ENCODE measurements at places on chromosomes 6 and 20.

GRCh38 chr6:57162516-57162915 lies 9.6 kb upstream of the BAG2 start:
- no peak for DNase-seq

DNA sequence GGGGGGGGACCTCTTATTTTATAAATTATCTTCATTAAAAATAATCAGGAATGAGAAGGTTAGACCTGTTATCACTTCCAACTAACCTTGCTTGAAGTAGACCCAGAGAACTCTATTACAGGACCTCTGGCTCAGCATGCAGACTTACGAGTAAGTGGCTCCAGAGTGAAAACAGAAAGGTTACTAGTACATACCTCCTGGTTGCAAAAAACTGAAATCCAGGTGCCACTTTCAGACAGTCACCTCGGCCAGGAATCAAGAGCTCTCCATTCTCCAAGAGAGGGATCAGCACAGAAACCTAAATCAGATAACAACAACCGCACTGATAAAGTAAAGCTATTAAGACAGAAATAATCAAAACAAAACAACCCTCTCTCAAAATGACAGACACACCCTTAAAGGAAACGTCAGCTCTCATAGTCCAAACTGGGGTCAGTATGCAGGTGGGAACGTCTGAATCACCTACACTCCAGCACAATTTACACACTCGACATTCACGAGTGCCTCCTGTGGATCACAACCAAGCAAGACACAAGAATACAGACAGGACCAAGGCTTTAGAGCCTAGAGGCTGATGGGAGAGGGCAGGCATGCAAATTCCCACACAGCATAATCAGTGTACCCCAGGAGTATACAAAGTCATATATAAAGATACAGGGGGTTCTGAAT lies 31.8 kb downstream of the MDN1 start:
- no peak for DNase-seq

GRCh38 chr20:54716174-54716747 lies 240.9 kb downstream of the DOK5 start:
- no peak for DNase-seq

DNA sequence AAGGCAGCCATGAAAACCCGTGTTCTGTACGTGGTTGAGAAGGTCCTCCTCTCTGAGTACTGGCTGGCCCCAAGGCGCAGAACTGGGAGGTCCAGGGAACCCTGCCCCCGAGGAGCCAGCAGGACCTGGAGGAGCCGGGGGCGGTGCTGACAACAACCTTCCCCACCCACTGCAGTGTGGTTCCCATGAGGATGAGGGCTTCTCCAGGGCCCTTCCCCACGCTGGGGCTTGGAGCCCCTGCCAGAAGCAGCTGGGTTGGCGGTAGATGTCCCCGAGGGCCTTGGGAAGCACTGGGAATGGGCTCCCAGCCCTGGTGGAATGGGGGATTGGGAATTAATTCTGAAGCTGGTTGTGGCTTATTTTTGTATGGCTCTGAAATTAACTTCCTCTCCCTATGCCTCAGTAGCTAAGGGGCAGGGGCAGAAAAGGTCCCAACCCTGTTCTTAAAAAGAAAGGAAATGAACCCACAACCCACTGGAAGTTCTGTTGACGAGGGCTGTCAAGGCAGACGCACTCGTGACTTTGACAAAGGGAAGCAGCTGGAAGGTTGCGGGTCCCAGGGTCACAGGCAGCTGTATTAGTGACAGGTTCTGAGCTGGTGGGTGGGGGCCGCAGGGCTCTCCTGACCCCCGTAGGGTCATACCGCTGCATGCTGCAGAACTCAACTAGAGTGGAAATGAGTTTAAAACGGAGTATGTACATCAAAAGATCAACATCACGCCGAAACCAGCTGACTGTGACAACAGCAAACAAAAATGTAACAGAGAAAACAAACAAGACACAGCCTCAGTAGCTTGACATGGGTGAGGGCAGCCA lies 13.9 kb upstream of the HELZ2 start:
- no peak for DNase-seq

DNA sequence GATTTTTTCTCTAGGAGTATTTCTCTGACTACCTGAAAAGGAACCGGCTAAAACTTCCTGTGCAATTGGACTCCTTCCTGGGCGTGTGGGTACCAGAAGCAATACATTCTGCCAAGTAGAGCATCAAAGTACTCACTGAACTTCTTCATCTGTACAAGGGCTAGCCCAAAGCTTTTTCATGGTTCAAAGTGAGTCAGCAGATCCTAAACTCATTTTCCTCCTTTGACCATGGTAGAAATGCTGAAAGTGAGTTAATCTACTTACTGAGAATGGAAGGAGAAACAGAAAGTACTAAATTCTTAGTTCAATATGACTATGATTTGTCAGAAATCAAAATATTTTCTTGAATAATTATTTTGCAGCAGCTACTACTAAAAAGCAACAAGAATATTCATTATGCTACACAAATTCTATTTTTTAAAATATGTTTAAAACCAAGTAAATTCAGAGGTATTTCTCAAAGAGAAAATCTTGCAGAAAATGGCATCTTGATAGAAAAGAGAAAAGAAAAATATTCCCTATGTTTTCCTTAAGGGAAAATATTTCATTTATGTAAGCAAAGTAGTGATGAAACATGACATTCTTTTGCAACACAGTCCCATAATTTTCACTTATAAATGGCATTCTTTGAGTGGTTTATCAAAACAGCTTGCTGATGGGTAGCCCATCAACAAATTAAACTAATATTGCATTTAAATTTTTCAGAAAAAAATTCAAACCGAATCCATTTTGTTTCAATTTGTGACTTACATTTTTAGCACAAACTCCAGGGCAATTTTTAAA lies 3.7 kb upstream of the BEND6 start:
- no peak for DNase-seq

DNA sequence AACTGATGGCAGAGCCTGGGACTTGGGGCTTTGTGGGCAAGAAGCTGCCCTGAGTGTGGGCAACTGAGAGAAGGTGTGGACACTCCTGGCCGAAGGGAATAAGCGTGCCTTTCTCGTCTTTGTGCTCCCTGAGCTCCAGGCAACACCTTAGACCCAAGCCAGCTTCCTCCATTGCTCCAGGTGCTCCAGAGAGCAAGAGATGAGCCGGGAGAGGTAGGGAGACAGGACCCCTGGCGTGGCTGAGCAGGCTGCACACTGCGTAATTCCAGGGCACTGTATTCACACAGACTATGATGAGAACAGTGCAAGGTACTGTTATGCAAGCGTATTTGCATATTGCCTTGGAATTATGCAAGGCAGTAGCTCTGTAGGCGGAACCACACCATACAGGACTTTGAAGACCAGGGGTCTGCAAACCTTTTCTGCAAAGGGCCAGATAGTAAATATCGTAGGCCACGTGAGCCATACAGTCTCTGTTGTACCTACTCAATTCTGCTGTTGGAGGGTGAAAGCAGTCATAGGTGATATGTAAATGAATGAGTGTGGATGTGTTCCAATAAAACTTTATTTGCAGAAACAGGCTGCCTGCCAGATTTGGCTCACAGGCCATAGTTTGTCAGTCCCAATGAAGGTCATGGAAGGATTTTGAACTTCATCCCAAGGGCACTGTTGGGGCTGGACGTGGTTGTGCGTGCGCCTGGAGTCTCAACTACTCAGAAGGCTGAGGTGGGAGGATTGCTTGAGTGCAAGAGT lies 42.1 kb upstream of the FAM83D start:
- DNase-seq, result no peak

GRCh38 chr6:13918686-13919250 lies 6.0 kb upstream of the RNF182 start:
- DNase-seq, result no peak

DNA sequence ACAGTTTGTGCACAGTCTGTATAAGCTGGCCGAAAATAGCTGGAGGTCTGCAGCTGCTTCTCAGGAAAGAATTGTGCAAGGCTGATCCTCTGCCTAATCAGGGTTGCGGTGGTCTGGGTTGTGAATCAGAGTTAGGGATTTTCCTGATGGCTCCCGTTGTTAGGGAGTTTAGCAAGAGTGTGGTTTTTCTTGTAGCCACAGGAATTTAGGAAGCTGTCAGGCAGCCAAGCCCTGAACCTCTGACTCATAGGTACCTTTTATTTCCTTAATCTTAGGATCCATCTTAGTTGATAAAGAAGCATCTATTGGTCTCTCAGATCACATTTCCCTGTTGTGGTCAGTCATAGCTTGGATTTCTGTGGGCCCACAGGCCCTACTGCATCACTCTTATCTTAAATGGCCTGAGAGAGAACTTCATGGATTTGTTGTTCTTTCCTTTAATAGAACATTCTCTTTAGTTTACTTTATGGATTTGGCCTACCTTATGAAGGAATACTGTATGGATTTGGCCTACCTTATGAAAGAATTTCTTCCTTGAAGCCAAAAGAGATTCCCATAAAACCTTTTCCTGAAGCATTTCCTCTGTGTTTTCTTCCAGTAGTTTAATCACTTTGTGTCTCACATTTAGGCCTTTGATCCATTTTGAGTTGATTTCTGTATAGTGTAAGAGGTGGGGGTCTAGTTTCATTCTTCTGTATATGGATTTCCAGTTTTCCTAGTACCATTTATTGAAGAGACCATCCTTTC lies 10.3 kb downstream of the KIF25 start:
- DNase-seq, result no peak

GRCh38 chr6:63864671-63865318 lies 229.2 kb downstream of the PHF3 start:
- no peak for DNase-seq

DNA sequence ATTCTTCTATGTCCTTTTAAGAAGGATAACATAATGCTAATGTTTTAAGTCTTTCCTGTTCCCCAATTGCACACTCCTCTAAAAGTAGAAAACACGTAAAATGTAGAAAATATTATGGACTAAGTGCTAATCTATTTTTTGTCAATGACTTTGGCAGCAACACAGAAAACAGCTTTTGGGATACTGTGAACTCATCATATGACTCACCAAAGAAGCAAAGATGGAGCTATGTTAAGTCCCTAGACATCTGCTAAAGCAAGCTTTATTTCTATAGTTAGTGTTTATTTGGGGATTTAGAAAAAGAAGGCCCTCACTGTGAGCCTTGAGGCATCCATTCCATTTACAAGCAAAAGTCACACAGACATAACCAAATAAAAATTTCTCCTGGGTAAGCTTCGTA lies 23.0 kb downstream of the OPN5 start:
- no peak for DNase-seq

DNA sequence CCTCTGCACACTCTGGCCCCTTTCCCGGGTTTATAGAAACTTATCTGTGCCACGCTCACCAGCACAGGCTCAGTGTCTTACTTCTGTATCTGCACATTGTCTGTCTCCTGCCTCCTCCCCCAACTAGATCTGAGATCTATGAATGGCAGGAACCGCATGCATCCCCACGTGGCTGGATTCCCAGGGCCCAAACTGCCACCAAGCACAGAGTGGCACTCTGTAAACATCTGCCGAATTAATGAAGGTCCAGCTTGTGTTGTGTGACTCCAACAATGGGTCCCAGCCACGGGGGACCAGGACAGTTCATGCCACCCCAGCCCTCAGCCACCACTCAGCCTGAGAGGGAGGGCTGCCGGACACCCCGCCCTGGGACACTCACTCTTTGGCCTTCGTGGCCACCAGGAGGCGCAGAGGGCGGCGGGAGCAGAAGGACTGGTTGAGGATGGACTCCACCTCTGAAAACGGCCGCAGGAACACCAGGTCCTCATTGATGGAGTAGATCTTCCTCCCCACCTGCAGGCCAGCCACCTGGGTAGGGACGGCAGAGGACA lies 171.1 kb downstream of the PREX1 start:
- no peak for DNase-seq

- no peak for DNase-seq
Measured at GRCh38 chr6:14910692-14911547, 334.9 kb upstream of the JARID2 start.

DNA sequence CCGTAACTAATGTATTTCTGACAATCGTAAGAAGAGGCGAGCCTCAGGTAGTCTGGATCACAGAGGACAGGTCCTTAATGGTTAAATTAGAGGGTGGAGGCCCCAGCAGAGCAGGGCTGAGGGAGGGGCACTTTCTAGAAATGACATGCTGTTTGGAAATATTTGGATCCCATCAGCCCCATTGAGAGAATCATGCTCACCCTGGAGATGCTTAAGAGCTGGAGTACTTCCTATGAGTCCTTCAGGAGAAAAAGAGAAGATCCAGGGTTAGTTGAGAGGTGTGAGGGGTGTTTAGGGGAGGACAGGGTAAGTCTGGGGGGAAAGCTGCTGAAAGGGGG lies 123.0 kb downstream of the TCP11 start:
- DNase-seq, result no peak

DNA sequence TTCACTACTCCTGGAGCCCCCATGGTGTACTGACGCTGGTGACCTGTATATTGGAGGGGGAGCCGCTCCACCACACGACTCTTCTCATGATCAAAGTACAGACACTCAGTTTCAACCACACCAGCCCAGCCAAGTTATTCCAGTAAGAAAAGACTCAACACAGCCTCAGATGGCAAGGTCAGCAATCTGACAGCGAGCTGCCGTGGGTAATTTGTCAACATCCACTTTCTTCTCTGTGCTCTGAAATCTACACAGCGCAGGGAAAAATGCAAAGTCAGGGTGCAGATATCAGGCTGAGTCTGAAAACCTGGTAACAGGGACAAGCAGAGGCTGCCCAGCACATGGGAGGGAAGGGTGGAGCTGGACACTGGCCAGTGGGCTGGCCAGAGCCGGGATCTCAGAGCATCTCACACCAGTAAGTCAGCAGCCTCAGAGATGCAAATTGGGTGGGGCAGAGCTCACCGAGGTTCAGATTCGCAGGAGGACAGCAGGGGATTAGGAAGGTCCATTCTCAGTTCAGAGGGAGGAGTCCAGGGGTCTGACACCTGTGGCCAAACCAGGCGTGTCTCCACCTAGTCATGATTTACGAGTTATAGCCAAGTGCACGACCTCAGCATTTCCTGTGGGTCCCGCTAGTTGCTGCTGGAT lies 44.5 kb upstream of the RPS6KA2 start:
- no peak for DNase-seq

GRCh38 chr6:90294614-90294988 lies 2.0 kb downstream of the BACH2 start:
- no peak for DNase-seq

GRCh38 chr6:43896329-43897255 lies 126.6 kb downstream of the VEGFA start:
- DNase-seq, result no peak

- DNase-seq, result no peak
Measured at GRCh38 chr6:144343701-144344428, 58.7 kb downstream of the UTRN start.

- DNase-seq, result no peak
Measured at GRCh38 chr6:34374069-34374468, 18.4 kb downstream of the NUDT3 start.
